ENCODE measurements at places on chromosomes 3 and 15.
A peak's percentile ranks its signal among the peaks of the same experiment; 100 is the strongest.

DNA sequence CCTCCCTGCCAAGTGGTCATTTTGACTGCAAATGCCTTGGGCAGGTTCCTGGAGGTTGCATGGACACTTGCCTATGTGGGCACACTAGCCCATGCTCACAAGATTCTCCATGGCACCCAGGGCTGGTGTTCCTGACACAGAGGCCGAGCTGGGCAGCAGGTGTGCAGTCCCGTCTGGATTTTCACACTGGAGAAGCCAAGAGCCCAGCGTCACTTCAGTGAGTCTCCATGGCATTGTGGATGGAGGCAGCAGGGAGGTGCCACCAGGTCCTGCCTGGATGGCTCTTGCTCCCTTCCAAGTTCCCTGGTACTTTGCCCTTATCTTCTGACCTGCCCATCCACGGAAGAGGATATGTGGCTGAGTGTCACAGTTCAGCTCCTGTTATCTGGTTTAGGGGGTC lies 63.7 kb upstream of the PLCL2 start:
- DNase-seq = no peak

DNA sequence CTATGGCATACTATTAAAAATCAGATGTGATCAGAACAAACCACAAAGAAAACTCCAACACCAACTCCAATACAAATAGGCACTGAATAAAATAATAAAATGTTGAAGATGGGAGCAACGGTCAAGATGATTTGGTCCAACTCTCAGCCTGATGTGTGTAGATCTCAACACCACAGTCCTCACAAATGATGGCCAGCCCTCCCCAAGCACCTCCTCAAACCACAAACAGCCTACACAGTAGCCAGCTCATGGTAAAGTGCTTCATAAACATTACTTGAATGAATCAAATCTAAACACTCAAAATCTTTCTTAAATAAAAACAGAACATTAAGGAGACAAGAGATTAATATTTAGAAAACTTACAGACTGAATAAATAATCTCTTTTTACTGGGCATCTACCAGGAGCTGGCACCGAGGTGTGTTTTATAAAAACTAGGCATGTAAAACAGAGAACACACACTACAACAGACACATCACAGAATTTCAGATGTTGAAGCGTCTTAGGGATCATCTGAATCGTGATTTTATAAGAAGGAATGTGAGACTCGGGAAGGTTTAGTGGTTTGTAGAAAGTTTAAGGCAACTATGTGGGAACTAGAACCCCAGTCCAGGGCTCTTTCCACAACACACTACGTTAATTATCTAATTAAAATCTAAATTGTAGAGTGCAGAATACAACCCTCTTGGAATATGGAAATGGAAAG lies 102.4 kb downstream of the MYLK start:
- DNase-seq = no peak

DNA sequence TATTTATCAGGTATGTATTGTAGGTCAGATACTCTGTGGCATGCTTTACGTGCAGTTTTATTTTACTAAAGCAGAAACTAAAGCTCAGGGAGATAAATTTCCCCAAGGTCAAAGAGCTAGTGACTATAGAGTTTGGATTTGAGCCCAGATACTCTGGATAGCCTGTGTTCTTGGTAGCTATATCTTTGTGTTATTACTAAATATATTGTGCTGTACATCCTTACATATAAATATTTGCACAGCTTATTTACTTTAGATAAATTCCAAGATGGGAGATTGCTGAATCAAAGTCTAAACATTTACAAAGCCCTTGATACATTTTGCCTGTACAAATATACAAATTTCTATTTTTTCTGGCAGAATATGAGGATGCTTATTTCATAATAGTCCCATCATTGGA lies 660.9 kb upstream of the NAALADL2 start:
- no peak for DNase-seq

DNA sequence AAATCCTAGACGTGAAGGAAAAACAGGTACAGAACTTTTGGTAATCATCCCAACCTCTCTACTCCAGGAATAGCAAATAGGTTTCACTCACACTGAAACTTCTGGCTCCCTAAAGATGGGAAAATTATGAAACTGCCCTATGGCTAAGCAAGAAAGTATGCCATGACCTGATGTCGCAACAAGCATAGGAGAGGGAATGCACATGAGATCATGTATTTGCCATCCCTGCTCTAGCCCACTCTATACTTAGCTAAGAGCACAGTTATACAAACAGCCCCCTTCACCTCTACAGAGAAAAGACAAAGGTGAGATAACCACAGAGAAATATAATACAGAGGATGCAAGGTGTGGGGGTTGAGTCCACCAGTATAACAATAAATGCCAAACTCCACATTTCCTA lies 102.7 kb downstream of the TBC1D5 start:
- DNase-seq = peak; percentile 79

Measured in renal cortical epithelial cell (primary cell).